ENCODE measurements at places on chromosomes 16 and 17. TPM values are rescaled to one million over a fixed set of nuclear protein-coding genes. Genes with fewer than 3 reads are reported as not detected.
A peak's percentile ranks its signal among the peaks of the same experiment; 100 is the strongest.

The SDR42E1 gene
- polyA plus RNA-seq = 10.6 TPM

DNA sequence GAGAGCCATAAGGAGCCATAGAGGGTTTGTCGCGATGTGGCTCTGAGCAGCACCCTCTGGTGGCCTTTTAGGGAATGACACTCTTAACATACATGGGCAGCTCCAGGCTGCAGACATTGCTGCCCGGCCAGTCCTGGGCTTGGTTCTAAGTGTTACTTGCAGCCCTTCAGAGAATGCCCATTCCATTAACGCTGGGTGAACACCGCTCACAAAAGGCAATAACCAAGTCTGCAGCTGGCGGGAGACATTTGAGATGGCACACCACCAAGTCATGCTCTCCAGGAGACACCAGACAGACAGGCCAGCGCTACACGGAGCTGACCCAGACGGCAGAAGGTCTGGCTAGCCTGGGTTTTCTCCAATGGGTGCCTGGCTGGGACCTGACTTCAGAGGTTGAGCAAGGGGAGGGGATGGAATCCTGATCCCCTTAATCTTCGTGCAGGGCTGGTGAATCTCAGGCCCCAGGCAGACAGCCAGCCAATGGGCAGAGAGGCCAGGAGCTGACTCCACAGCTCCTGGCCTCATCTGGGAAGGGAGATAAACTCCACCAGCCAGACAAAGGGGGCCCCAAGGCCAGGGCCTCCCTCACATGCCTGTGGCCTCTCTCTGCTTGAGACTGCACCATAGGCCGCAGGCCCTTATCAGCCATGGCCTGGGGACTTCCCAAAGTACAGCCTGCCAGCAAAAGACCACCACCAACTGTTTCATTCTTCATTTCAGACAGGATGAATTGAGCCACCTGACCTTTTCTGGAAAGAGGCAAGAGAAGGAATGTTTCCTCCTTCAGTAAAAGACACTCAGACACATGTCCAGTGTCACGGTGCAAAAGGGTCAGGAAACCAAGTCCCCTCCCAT lies 58.8 kb downstream of the ZDHHC7 start:
- peak; percentile 55 for DNase-seq

DNA sequence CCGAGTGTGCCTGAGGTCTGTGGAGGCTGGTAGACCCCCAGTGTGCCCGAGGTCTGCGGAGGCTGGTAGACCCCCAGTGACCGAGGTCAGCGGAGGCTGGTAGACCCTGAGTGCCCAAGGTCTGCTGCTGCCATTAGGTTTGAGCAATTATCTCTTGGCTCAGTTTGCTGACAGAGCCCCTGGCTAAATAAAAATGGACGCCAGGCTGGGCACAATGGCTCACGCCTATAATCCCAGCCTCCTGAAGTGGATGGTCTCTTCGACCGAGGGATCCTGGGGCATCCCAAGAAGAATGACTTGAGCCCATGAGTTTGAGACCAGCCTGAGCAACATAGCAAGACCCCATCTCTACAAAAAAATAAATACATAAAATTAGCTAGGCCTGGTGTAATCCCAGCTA lies 98.7 kb upstream of the ZNF469 start:
- DNase-seq = no peak

DNA sequence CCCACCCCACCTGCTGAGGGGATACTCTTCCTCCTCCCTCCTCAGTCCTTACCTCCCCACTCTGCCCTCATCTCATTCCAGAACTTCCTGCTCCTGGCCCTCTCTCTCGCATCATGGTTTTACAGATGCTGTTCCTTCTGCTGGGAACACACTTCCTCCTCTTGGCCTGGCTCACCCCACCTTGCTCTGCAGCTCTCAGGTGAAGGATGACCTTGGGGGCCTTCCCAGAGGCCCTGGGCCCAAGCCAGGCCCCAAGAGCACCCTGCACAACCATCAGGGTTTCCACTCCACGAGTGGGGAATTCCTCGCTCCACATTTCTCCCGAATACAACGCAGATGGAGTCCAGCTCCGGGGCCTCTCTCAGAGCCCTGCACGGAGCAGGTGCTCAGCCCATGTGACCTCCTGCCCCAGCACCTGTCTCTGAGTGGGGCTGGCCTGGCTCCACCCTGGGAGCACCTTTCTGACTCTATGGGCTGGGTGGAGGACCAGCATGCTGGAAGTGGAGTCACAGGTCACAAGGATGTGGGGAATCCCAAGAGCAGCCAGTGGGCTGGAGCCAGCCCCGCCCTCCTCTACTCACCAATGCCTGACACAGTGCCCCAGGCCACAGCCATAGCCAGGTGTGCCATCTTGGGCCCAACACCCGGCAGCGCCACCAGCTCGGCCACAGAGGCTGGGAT lies 4.5 kb downstream of the NTHL1 start:
- DNase-seq = peak; percentile 50

DNA sequence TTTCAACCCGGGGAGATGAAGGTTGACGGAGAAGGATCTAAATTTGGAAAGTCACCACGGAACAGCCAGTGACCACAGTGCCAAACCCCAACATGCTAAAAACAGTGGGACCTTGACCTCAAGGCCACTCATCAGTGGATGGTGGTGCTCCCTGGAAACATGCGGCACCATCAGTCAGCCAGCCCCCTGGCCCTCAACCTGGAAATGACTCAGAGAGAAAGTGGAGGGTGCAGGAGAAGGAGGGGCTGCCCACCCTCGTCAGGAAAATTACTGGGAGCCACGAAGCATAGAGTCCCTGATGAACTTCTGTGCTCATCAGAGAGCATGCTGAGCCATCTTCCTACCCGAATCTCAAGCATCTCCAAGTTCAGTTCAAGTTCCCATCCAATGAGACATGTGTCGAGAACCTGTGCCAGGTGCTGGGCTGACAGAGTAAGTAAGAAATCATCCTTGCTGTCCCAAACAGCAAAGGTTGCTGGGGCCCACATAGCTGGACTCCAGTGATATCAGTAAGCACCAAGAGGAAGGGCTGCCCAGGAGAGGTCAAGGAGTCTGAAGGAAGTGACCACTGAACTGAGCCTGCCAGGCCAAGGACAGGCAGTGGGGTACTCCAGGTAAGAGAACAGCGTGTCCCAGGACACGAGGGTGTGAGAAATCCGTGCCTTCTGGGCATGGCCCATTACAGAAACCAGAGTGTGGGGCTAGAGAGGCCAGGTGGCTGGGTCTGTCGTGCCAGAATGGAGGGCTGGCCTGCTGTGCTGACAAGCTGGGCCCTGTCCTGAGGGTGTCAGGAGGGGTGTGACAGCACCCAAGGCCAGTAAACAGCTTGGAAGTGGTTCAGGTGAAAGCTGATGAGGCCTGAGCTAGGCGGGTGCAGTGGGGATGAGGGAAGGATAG lies 5.2 kb downstream of the PECAM1 start:
- DNase-seq = peak; percentile 85

DNA sequence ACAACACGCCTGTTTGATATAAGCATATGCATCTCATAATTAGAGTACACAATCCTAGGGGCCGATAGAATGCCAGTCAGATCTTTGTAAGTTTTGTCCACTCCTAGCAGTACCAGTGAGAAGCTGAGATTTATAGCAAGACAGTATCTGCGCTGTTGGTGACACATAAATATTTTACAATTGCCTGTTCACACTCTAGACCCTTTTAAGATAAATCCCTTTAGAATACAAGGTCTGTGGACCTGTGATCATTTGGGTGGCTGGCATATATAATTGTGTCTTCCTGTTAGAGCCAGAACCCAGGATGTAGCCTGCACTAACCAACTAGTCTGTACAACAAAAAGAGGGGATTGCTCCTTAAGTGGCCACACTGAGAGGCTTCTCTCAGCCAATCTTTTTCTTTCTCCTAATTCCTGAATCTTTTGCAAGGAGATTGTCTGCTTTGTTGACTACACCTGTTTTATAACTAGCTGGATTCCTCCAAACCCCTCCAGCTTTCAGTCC lies 74.7 kb downstream of the WIPI1 start:
- DNase-seq = no peak

DNA sequence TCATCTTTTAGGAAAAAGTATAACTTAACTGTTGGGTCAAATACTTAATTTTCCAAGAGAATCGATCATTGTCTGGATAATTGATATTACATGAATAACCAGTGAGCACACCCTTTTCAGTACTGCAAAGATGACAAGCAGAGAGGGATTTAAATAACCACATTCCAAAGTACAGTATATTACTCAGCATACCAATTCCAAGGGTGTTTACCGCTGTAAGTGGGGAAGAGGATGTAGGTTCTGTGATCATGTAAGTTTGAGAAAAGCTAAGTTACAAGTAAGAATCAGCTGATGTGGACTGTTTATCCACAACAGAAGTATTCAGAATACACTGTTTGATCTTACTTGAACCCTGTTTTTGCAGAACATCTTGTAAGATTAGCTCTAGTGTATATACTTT lies 6.1 kb downstream of the GDE1 start:
- no peak for DNase-seq

GRCh38 chr16:61858988-61859387 lies 177.2 kb downstream of the CDH8 start:
- no peak for DNase-seq

- DNase-seq = no peak
Observed at GRCh38 chr17:61848247-61848646, 15.1 kb downstream of the BRIP1 start.

DNA sequence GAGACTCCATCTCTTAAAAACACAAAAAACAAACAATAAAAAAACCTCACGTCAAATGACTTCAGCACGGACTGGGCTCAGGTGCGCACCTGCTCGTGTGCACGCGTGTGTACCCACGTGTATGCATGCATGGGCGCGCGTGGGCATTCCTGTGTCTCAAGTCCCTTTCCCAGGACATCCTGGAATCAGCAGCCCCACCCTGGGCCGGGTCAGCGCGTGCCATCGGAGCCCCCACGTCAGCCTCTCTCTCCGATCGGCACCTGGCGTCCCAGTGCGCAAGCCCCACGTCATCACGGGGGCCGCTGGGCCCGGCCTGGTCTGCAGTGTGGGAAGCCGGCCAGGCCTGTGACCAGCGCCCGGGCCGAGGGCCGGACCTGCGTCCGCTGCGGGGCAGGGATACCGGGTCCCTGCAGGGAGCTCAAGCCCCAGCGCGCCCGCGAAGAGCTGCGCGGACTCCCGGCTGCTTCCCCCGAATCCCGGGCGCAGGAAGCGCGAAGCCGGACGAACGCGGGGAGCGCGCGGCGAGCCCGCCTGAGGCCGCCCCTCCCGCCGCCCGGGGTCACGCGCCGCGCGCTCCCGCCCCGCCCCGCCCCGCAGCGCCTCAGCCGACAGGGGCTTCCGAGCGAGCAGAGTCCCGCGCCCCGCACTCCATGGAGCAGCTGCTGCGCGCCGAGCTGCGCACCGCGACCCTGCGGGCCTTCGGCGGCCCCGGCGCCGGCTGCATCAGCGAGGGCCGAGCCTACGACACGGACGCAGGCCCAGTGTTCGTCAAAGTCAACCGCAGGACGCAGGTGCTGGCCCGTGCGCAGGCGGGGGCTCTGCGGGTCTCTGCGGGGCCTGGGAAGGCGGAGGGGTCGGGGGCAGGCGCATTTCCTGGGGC lies at the start of gene FN3K:
TSS of gene FN3K (plus strand) at position 629 of the 880 bp plus-strand sequence. CDS start at position 651, 22 bp downstream.
- DNase-seq = peak; percentile 29

- DNase-seq = no peak
Observed at GRCh38 chr17:62755141-62755851, 52.8 kb downstream of the MARCHF10 start.

GRCh38 chr16:11507350-11507749 lies 79.4 kb downstream of the LITAF start:
- DNase-seq = no peak

DNA sequence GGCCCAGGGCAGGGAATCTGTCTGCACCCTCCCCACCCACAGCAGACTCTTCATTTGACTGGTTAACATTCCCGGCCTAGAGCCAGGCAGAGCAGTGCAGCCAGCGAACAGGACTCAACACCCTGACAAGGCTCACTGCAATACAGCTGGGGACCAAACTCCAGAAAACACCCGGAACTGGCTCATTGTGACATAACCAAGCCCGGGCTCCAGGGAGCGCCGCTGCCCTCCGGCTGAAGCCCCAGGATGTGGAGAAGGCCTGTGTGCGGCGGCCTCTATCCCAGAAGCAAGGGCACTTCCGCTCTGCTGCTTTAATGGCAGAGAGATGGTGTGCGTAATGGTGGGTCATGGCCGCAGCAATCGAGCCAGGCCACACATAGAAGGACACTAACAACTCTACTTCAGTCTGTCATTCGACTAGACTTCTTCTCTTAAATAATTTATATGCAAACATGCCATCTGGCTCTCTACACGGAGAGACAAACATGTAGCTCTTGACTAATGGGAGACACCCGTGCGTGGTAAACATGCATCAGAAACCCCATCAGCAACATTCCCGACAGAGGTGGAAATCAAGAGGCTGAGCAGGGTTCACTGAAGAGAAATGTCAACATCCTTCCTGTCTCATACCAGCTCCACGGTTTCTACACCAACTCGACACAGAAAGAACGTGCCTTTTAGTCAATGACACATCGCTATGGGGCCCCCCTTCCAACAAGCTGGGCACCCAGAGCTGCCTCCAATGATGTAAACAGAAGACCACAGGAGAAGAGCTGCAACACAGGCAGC lies 18.0 kb downstream of the KLHDC4 start:
- no peak for DNase-seq

GRCh38 chr16:70713342-70713741 lies 27.5 kb upstream of the MTSS2 start:
- no peak for DNase-seq

DNA sequence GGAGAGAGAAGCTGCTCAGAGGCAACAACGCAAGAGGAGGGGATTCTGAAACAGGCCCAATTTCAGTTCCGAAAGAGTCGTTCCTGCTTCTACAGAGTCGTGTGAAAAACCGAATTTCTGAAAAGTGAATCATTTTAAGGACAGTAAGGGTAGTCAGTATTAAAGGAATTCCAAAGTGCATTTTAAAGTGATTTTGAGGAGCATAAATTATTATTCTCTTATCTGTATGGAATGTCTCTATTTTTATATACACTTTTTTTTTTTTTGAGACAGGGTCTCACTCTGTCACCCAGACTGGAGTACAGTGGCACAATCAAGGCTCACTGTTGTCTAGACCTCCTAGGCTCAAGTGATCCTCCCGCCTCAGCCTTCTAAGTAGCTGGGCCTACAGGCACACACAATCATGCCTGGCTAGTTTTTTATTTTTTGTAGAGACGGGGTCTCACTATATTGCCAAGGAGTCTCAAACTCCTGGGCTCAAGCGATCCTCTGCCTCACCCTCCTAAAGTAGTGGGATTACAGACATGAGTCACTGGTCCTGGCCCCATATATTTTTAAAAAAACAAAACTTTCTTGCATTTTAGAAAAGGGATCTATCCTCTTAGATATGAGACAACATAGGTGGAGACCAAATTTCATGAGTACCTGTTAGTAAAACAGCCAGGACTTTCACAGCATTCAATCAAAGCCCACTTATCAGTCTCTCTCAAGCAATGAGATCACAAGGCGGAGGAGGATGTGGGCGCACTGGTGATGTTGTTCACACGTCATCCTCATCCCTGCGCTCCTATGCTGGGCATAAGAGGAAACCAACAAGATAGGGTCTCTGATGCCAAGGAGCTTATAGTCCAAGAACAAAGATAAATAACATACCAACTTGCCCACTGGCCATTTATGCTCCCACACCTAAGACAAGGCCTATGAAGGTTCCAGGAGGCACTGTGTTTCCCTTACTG lies 53.2 kb downstream of the SMG6 start:
- no peak for DNase-seq

Data from mammary epithelial cell (primary cell).